ENCODE measurements at places on chromosomes 5 and 9. TPM values are rescaled to one million over a fixed set of nuclear protein-coding genes. Genes with fewer than 3 reads are reported as not detected.

MEF2C gene
- 535 TPM for total RNA-seq

SPINK1 gene
- total RNA-seq, result not detected

PCDHGB1 gene
- total RNA-seq, result 3.7 TPM

GRCh38 chr9:133981958-133982681 is 10.0 kb downstream of the VAV2 start:
- no peak for DNase-seq

DNA sequence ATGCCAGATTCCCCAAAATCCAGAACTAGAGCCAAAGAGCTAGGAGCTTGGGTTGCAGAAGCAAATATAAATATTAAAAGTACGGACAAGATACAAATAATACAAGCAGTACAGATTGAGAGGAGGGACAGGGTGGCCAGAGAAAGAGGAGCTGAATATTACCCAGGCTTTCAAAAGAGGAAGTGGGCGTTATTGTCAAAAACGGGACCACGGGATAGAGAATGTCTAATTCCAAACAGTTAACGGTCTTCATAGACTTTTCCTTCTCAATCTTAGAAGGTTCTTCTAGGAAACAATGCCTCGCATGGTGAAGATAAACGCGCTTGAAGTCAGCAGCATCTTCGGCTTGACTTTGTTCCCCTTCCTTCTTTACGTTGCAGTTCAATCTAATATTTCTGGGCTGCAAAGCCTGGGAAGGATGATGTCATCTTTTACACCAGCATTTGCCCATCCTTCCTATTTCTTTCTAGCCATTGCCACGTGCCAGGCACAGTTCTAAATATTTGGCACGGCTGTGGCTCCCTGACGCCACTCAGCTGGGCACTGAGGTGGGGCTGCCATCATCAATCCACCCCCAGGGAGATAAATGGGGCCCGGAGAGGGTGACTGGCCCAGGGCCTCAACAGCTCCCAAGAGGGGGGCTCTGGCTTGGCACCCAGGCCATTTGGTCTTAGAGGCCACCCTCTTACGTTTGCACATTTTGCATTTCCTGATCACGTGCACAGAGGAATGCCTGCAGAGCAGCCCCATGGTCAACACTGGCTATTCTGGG is 16.3 kb upstream of the OLFM1 start:
- DNase-seq, result no peak

GRCh38 chr9:124629600-124629999 is 122.4 kb upstream of the NR5A1 start:
- DNase-seq, result no peak

DNA sequence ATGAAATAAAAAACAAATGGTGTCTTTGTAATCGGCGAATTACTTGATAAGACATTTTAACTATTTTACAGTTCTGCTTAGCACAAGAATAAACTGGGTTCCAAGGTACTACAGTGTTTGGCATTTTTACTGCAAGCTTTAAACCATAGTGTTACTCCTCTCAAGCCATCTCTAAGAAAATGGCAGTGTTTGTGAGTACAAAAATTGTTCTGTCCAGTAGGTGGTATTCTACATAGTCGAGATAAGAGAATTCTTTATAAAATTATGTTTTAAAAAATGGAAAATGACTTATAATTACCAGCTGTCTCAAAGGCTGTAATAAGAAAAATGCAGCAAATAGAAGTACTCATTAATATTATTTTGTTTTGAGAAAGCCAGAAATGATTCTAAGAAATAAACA is 3.2 kb downstream of the SMIM15 start:
- DNase-seq, result no peak

GRCh38 chr5:169050146-169050571 is 250.8 kb downstream of the SLIT3 start:
- no peak for DNase-seq

GRCh38 chr5:30112867-30113266 is 1080.6 kb upstream of the CDH6 start:
- DNase-seq, result no peak

DNA sequence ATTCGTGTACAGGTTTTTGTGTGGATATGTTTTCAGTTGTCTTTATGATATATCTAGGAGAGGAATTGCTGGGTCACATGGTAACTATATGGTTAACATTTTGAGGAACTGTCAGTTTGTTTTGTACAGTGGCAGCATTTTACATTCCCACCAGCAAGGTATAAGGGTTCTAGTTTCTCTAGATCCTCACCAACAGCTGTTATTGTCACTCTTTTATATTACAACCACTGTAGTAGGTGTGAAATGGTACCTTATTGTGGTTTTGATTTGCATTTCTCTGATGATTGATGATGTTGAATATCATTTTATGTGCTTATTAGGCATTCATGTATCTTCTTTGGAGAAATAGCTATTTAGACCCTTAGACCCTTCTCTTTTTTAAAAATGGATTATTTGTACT is 82.9 kb downstream of the CCDC171 start:
- no peak for DNase-seq

Measured in tongue (tissue), 3 donors.